ENCODE measurements at places on chromosomes 3 and 15. TPM values are rescaled to one million over a fixed set of nuclear protein-coding genes. Genes with fewer than 3 reads are reported as not detected.

DNA sequence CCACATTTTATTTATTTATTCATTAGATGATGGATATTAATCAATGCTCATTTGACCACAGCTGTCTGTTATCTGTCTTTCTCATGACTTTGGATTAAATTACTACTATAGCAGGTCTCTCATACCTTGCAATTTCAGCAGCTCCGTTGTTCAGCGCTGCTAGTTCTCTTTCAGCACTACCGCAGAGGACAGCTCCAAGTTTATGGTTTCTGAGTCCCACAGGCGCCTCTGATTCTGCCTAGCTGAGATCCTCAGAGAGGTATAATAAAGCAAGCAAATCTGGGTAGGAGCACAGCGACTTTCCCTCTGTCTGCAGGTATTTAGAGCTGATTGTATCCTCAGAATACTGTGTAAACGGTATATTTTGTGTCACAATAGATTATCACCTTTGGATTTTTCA lies 204.9 kb downstream of the CNTN4 start:
- DNase-seq: no peak

GRCh38 chr15:60392986-60393790 lies 4.6 kb downstream of the ANXA2 start:
- no peak for DNase-seq

GRCh38 chr15:44414001-44414400 lies 13.4 kb upstream of the CTDSPL2 start:
- no peak for DNase-seq

GRCh38 chr3:56702490-56703315 lies 19.6 kb upstream of the TASOR start:
- no peak for DNase-seq

- DNase-seq: no peak
Observed at GRCh38 chr3:144270100-144270499, 298.5 kb downstream of the DIPK2A start.

DNA sequence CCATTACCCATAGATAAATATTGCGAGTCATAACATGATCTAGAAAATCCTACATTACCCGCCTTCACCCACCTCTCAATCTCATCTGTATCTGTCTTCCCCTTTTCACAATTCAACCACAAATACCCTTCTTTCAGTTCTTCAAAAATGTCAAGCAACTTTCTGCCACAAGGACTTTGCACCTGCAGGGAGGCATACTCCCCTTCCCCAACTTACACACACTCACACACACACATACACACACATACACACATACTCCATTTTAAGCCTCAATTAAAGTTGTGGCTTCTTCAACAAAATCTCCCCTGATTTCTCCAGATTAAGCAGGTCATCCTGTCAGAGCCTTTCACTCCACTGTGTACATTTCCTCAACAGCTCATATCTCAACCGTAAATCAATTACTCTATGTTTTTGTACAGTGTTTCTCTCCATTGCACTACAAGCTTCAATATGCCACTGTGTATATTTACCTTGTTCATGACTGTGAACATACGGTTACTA lies 33.1 kb upstream of the CCDC50 start:
- no peak for DNase-seq

GRCh38 chr15:80585544-80586018 lies 109.5 kb upstream of the ABHD17C start:
- DNase-seq: no peak

The MELTF gene
- total RNA-seq: 3.0 TPM

The NR1I2 gene
- total RNA-seq: 1.4 TPM

The KBTBD13 gene
- not detected for total RNA-seq

The GCHFR gene
- 23.5 TPM for total RNA-seq

The PTH1R gene
- 63.0 TPM for total RNA-seq

Measured in type B pancreatic cell (in vitro differentiated cells).